ENCODE measurements at places on chromosomes 12 and 14. TPM values are rescaled to one million over a fixed set of nuclear protein-coding genes. Genes with fewer than 3 reads are reported as not detected.

DNA sequence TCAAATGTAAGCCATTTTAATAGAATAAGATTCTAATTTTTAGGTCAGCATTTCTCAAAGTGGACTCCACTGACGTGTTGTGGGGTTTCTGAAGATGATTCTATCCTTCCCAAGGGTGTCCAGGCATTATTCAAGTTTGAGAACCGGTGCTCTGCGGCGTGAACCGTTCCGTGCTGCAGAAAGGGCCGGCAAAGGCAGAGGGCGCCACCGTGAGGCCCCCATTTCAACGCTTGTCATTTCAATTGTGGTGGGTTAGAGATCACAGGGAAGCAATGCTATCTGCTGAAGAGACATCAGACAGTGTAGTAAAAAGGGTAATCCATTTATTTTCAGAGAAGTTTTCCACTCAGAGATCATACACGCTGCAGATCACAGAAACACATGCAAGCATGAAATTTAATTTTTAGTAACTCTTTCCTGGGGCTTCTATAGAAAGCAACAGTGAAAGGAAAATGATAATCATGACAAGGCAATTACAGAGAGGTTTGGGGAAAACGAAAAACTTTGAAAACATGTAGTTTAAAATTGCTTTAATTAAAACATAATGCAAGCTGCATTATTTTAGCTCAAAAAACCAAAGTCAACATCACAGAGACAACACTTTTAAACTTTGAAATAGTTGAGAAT, 201.7 kb downstream of the EXOC5 start:
- peak; percentile 25 for DNase-seq

DNA sequence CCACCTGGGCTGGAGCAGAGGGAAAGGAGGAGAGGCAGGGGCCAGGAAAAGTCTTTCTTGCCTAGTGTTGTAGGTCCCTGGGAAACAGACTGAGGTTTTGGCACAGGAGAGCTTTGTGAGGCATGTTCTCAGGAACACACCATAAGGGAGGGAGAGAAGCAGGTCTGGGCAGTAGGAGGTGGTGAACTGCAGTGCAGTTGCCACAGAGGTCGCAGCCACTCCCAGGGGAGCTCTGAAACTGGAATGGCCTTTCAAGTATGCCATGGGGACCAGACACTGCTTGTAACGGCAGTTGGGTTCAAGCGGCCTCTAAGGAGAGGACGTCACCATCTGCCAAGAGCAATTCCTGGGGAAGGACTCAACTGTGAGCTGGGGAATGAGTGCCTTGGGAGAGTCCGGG, 35.4 kb upstream of the NKX2-8 start:
- DNase-seq: no peak

DNA sequence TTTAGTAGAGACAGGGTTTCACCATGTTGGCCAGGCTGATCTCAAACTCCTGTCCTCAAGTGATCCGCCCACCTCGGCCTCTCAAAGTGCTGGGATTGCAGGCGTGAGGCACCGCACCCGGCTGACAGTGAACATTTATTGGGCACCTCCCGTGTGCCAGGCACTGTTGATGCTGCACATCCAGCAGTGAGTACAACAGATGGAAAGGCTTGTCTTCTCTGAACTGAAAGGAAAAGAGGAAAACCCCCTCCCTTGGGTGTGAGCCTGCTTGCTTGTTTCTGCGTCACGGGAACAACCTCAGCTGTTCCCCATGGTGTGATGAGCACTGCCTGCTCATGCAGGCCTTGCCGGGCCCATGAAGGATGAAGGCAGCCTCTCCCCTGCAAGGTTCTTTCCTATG, 39.5 kb downstream of the DGLUCY start:
- no peak for DNase-seq

DNA sequence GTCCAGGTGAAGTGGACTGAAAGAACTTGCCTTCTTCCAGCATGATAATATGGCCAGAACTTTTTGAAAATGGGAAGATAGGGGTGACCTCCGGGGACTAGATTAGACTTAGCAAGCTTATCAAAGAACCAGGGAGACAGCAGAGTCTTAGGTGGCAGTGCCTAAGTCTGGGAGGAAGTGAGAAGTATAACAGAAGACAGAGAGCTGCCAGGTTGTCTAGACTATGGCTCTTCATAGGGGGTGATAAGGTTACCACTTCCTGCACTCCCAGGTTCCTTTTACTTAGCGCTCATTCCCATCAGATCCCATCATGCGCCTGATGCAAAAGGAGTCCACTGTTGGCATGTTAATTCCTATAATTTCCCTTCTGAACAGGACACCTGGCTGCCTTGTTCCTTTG, 69.9 kb downstream of the PLXNC1 start:
- no peak for DNase-seq

DNA sequence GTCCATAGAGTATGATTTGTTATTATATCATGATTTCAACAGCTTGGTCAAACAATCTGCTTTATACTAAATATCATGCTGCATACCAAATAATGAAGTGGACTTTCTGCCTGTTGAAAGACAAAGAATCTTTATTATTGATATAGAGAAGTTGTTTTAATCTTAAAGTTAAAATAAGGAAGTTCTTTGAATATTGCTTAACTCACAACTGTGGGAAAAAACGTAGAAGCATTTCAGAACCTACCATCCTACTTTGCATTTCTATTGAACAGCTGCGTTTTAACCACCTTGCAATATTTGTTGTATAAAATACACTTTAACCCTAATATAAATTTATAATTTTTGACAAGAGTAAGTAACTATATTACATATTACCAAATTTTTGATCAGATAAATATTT, 22.9 kb upstream of the ARL1 start:
- no peak for DNase-seq

DNA sequence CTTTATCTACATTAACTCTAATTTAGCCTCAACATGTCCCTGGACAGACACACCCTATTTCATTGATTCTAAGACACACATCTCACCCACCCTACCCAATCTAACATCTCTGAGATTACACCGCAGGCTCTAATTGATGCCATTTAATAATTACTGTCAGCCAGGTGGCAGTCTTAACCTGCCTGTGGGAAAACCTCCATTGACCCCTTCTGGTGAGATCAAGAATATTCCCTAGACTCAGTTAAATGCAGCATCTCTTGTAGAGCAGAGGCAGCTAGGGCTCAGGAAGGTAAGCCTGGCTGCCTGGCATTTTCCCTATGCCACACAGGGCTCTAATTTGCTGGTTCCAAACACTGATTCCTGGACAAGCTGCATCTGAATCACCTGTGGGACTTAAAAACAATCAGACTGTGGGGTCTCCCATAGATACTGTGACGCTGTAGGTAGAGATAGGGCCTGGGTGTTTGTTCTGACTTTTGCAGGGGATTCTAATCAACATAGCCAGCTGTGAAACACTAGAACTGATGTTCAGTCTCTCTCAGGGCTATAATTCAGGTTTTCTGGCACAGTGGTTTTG, 14.3 kb downstream of the MCRS1 start:
- DNase-seq: no peak

- no peak for DNase-seq
These were observed 58.9 kb upstream of the EEA1 start for GRCh38 chr12:92987846-92988621.

DNA sequence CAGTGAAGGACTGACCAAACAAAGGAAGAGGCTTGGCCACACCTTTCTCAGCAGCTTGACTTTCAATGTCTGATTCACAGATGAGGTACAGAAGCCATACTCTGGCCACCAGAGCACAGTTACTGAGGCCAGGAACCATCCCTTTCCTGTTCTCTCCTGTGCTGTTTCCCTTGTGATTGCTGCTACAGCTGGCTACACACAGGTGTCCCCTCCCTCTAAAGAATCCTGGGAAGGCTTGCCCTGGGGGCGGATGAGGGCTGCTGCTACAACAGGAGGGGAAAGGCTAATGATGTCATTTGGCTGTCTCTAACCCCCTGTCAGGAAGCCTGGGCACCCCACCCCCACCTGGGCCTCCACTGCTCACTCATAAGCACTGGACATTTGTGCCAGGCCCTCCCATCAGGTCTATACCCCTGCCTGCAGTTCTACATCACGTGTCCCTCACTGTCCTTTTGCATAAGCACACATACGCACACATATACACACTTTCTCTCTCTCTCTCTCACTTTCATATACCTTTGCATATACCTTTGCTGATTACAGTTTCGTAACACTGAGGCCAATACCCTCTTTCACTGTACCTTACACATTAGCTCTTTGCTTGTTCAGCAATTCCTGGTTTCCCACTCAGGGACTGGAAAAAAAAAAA, 41.4 kb downstream of the PRPF40B start:
- DNase-seq: no peak

GRCh38 chr14:64416348-64416932, 28.3 kb downstream of the MTHFD1 start:
- DNase-seq: no peak

- DNase-seq: no peak
These were observed 235.0 kb downstream of the EFCAB11 start for GRCh38 chr14:89719366-89720075.

- no peak for DNase-seq
These were observed 174.6 kb downstream of the ESRRB start for GRCh38 chr14:76550534-76550933.

DNA sequence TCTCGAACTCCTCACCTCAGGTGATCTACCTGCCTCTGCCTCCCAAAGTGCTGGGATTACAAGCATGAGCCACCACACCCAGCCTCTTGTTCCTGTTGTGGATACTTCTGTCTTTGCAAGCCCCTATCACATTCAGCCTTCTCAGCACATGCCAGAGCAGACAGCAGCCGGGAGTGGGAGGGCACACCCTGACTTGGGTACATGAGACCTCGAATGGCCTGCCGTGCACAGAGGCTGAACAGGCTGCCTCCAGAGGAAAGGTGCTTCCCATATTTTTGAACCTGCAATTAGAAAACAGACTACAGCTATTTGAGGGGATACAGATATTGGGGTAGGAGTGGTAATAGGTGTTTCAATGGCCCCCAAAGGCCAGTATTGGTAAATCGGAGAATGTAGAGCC, 307.3 kb upstream of the DIO3 start:
- DNase-seq: no peak

- DNase-seq: no peak
These were observed 471 bp downstream of the MTRFR start for GRCh38 chr12:123233505-123234308.

DNA sequence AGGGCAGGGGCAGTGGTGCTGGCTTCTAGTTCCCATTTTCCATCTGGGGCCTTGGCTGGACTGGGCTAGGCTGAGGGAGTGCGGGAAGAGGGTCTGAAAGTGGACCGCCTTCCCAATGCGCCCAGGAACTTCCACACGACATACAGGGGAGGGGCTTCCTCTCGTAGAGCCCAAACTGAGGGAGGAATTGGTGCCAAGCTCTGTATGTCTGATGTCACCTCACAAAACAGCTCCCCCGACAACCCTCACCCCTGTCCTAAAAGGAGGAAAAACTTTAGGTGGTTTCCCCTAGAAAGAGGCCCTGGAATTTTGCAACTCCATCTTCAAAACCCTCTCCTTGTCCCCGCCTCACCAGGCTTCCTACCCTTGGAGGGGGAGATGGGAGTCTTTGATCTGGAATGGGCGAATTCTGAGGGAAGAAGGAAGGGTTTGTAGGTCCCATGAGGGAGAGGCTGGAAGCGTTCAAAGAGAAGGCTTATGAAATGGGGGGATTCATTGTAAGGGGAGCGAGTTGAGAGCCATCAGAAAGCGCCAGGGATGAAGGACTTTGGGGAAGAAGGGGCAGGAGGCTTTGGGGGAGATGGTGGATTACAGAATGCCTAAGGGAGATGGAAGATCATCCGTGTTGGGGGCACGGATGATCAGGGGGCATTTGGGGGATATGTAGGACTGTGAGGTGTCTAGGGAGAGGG, 844 bp downstream of the GLTP start:
- DNase-seq: no peak

- DNase-seq: no peak
These were observed 47.8 kb downstream of the ATL1 start for GRCh38 chr14:50607761-50608160.

GRCh38 chr12:57473392-57473791, 6.3 kb downstream of the ARHGAP9 start:
- no peak for DNase-seq

GRCh38 chr12:50314636-50315312, 31.5 kb upstream of the LIMA1 start:
- DNase-seq: no peak

DNA sequence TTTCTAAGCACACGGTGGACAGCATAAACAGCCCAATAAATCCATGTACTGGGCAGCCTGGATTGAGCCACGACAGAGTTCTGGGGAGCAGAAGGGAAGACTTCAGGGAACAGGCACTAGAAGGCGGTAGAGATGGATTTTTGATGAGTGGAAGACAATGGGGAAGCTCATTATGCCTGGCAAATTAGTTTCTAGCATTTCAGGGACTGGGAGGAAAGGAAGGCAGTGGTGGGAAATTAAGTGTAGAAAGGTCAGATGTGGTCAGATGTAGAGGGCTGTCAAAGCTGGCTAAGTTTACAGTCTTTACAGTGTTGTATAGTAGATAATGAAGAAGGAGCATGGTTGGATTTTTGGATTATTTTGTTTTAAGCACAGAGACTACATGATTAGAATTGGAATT, 9.2 kb downstream of the EGLN3 start:
- no peak for DNase-seq

DNA sequence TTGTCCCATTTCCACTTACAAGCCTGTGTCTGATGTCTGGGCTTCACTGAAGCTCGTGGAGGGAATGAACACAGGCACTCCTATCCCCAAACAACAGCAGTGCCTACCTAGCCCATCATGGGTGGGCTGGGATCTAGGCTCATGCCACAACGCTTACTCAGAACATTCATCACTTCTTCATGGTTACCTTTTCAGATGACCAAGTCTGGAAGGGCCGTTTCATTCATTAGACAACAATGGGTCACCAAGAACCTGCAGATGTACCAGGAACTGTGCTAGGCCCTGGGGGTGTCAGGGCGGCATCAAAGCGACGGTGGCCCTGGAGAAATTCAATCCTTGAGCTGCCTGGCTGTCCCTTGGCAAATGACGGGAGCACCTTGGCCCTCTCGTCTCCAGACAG, 64.9 kb upstream of the FZD10 start:
- DNase-seq: no peak

DNA sequence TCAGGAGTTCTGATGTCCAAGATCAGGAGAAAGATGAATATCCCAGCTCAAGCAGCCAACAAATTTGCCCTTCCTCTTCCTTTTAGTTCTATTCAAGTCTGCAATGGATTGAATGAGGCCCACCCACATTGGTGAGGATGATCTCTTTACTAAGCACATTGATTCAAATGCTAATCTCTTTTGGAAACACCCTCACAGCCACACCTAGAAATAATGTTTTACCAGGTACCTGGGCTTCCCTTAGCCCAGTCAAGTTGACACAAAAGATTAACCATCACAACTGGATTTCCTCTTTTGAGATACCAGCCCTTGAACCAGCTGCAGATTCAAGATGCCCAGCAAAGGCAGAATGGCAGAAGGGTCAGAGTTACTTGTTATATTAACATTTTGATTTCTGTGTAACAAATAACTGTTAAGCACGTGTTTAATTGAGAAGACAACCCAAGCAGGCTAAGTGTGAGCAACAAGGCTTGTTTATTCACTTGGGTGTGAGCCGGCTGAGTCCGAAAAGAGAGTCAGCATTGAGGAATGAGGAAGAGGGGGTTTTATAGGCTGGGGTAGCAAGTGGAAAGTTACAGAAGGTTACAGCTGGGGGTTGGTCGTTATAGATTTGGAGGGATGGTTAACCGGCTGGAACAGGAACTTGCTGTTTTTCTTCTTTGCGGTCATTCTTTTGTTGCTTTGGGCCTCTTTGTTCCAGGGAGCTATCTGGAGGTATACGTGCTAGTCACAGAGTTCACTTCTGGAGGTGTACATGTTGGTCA, 180.3 kb downstream of the EMP1 start:
- no peak for DNase-seq

The WSCD2 gene
- 0.72 TPM for polyA plus RNA-seq

The TAS2R9 gene
- not detected for polyA plus RNA-seq

The PRR4 gene
- 4.3 TPM for polyA plus RNA-seq

The NKX2-1 gene
- polyA plus RNA-seq: not detected

The LHX5 gene
- polyA plus RNA-seq: not detected

The KRT4 gene
- 1.9 TPM for polyA plus RNA-seq

The IQSEC3 gene
- polyA plus RNA-seq: 1.9 TPM
